ENCODE measurements at places on chromosomes 16 and 17. TPM values are rescaled to one million over a fixed set of nuclear protein-coding genes. Genes with fewer than 3 reads are reported as not detected.

DNA sequence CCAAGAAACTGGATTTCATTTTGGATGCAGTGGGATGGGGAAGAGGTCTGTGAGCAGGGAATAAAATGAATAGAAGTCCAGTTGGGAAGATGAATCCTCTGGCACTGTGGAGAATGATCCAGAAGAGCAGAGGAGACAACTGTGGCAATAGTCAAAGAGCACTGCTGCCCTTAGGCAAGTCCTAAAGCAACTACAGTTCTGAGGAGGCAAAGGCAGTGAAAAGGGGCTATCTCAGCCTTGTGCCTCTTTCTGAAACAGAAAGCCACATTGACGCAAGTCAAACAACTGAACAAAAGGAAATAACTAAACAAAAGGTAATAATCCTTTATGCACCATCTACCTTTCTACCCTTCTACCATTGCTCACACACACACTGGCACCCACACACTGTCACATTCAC, 238.0 kb upstream of the AXIN2 start:
- no peak for DNase-seq

- no peak for DNase-seq
Measured at GRCh38 chr17:47652570-47652969, 2.9 kb downstream of the KPNB1 start.

DNA sequence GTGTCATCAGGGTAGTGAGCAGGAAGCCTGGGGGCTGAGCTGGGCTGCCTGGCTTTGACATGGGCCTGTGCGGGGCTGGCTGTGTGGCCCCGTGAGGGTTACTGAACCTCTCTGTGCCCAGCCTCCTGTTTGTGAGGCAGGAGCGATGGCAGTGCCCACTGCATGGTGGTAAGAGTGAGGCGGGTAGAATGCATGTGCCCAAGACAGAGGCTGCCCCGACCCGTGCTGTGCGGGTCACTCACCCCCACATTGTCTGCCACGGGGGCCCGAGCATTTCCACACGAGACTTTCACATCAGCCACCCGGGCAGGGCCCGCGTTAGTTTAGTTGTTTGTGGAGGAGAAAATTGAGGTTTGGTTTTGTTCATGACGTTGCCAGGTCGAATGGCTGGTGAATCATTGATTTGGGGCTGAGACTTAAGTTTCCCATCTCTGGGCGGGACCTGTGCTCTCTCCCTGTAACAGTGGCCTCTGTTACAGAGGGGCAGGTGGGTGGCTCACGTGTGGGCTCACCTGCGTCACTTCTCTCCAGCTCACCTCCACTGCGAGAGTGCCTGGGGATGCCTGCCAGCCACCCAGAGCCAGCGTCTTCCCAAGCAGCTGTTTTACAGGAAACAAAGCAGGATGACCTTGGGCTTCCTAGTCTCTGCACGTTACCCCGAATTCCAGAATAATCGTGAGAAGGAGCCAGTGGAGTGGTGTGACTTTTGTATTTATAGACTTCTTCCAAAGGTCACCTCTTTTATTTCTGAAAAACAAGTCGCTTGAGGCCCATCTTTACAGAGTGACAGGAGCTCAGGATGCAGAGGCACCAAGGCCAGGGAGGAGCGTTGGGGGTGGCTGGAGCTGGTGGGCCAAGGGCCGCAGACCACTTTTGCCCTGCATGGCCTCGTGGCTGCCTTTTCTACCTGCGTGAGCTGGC, 150.6 kb downstream of the RPTOR start:
- DNase-seq, result no peak

GRCh38 chr17:68513932-68514331, 1.7 kb downstream of the PRKAR1A start:
- DNase-seq, result no peak

Gene MLYCD
- 17.8 TPM for total RNA-seq
